ENCODE measurements at places on chromosomes 13 and 19. TPM values are rescaled to one million over a fixed set of nuclear protein-coding genes. Genes with fewer than 3 reads are reported as not detected.

Gene BSG
- total RNA-seq: 497 TPM

Gene APOC4
- not detected for total RNA-seq

Gene ARHGAP33
- total RNA-seq: 16.3 TPM

Gene C19orf18
- total RNA-seq: 2.5 TPM

Gene CYP4F12
- total RNA-seq: 1.2 TPM

Gene ZNF682
- 16.2 TPM for total RNA-seq
